Activated CD8-positive, alpha-beta memory T cell treated with anti-CD3 and anti-CD28 coated beads for 4 hours (primary cell): ENCODE measurements at places on chromosomes 11 and 22.

DNA sequence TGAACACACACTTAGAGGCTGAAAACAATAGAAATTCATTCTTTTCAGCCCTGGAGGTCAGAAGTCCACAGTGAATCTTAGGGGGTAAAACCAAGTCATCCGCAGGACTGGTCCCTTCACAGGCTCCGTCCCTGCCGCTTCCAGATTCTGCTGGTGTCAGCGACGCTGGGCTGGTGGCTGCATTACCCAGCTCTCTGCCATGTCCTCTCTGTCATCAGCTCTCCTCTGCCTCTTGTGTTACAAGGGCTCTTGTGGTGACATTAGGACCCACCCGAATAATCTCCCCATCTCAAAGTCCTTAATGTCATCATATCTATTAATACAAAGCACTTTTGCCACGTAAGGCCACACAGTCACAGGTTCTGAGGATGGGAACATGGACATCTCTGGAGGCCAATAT, 47.7 kb upstream of the ANO1 start:
- DNase-seq = no peak

GRCh38 chr11:134126217-134126822, 57.4 kb downstream of the JAM3 start:
- DNase-seq = no peak

- DNase-seq = no peak
Measured at GRCh38 chr11:117906710-117907109, 22.5 kb downstream of the TMPRSS13 start.

DNA sequence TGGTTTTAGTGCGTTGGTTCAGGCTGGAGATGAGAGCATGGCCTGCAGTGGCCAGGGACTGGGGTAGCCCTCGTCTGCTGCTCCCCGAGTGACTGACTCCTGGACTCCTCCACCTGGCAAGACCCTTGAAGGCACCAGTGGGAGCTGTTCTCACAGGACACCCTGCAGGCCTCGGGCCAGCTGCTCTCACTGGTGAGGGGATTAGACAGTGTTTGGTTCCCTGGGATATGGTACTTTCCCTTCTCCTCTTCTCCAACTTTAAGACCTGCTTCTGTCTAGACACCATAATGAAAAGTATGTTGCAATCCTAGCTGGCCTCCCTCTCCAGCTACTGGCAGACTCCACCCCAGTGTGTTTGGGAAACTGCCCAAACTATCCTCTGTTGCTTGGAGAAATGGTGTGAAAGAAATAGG, 168.8 kb upstream of the CADM1 start:
- DNase-seq = no peak

GRCh38 chr11:63635762-63636465, 21.7 kb upstream of the PLAAT3 start:
- DNase-seq = peak; percentile 45

- no peak for DNase-seq
Measured at GRCh38 chr11:75597636-75598035, 35.6 kb downstream of the SERPINH1 start.

DNA sequence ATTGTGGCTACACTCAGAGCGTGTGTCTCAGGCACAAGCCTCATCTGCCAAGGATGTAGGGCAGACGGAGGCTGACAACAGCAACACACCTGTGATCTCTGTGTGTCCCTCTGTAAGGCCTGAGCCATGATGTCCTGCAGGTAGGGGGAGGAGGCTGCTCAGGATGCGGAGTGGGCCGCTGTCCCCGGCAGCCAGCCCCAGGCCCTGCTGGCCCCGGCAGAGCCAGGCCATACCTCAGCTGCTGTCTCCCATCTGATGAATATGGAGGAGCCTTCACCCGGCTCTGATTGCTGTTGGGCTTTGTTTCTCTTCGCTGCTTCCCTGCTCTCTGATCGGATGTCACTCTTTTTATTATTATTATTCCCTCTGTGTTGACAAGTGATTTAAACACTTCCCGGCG, 83.6 kb upstream of the NCAM1 start:
- DNase-seq = no peak

DNA sequence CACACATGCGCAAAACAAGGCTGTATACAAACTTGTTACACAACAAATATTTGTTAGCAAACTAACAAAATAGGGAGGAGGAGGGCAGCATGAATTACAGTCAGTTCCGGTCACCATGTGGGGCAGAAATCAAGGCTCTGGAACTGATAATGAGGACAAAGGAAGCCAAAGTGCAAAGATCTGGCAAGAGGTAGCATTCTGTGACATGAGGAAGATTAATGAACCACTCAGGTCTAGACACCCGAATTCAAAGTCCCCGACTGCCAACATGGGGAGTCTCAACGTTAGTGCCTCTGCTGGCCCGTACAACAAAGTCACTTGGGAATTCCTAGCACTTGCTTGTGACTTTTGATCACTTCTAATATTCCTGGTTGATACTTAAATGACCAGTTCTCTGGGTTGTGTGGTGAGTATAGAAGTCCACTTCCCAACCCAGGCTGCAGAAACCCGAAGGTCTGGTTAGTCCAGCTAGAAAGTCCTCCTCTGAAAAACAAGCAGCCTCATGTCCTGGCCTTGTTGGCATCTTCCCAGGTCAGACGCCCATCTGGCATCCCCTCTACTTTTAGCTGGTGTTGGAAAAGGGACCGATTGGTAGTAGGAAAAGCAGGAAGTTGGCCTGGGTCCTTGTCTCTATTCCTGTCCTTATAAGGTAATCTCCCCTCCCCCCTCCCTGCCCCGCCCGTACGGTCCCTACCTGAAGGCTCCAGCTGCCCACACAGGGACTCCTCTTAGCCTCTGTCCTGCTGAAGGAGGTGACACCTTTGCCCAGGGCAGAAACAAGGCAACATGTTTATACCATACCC, 1.6 kb downstream of the SUN2 start:
- DNase-seq = no peak

DNA sequence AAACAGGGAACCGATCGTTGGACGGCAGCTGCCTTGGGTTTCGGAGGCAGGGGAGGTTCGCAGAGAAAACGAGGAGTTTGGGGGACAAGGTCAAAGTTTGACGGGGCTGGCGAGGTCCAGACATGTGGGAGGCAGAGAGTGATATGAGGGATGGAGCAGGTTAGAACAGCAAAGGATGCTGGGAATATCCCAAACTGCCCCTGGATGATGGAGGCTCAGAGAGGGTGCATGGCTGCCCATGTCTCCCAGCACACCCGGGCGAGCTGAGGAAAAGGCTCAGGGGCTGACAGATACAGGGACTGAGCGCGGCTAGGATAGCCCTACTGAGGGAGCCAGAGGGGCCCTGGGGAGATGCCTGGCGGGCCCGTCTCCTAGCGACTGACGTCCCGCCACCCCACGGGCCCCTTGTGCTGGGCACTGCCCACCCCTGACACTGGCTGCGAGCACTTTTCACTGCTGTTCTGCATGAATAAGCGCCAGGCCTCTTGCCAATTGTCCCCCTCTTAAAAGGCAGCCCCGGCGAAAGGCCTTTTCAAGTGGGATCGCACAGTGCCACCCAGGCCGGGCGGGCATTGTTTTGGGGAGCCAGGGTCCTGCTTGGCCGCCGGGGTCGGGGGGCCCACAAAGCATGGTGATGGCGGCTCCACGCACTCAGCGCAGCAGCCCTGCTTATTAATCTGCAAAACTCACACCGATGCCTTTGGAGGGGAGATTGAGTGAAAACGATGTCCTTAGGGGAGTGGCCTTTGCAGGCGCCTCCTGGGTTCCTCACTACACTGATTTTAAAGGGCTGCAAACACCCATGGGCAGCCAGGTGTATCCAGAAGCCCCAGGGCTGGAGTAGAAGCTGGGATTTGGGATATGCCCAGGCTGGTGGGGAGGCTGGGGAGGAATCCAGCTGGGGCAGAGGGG, 90.0 kb upstream of the LINC01488 start:
- DNase-seq = no peak

GRCh38 chr22:37678372-37678771, 2.9 kb downstream of the LGALS1 start:
- no peak for DNase-seq

- no peak for DNase-seq
Measured at GRCh38 chr22:30008401-30008800, 71.9 kb upstream of the HORMAD2 start.

GRCh38 chr22:50695421-50696250, 23.0 kb downstream of the SHANK3 start:
- DNase-seq = no peak
